ENCODE measurements at places on chromosomes 13 and 19. TPM values are rescaled to one million over a fixed set of nuclear protein-coding genes. Genes with fewer than 3 reads are reported as not detected.

The ANO8 gene
- 5.4 TPM for total RNA-seq

The METTL21C gene
- not detected for total RNA-seq

The PTGER1 gene
- 0.43 TPM for total RNA-seq

The PRTN3 gene
- total RNA-seq: not detected

The APOC4 gene
- total RNA-seq: not detected

The C3 gene
- total RNA-seq: 1.1 TPM

The WDR87 gene
- not detected for total RNA-seq

The SIGLEC8 gene
- total RNA-seq: not detected

The ZNF136 gene
- total RNA-seq: 10.2 TPM

The ZIC2 gene
- total RNA-seq: not detected

The ZNF175 gene
- total RNA-seq: 8.0 TPM

The PNPLA6 gene
- 90.3 TPM for total RNA-seq

The HAUS8 gene
- 40.7 TPM for total RNA-seq

The PLIN5 gene
- total RNA-seq: not detected

The KLK13 gene
- not detected for total RNA-seq

The THAP8 gene
- total RNA-seq: 3.4 TPM

The CCDC194 gene
- 1.3 TPM for total RNA-seq

The SPRED3 gene
- 1.5 TPM for total RNA-seq
